ENCODE measurements at places on chromosomes 2 and 18. TPM values are rescaled to one million over a fixed set of nuclear protein-coding genes. Genes with fewer than 3 reads are reported as not detected.

Gene AGAP1
- 13.5 TPM for polyA plus RNA-seq

- no peak for DNase-seq
Measured at GRCh38 chr2:232998666-232998985, 14.4 kb downstream of the NGEF start.

- no peak for DNase-seq
Measured at GRCh38 chr2:166449439-166449838, 44.6 kb downstream of the SCN7A start.

DNA sequence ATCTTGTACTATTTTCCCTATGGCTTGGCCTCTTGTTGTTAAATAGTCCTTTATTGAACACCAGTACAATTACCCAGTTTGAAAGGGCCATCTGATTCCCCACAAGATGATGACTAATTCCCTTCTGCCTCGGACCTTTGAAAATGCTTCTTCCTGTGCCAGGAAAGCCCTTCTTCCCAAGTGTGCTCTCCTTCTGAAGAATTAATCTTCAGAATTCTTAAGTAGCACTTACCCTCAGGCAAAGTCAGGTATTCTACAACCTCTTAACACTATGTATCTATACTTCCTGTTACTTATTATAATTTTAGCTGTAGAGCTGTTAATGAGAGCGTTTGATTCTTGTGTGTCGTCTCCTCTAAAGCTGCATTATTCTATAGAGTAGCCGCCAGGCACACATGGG is 28.6 kb upstream of the MEX3C start:
- DNase-seq, result no peak

- no peak for DNase-seq
Measured at GRCh38 chr2:10977621-10978020, 65.9 kb downstream of the KCNF1 start.

DNA sequence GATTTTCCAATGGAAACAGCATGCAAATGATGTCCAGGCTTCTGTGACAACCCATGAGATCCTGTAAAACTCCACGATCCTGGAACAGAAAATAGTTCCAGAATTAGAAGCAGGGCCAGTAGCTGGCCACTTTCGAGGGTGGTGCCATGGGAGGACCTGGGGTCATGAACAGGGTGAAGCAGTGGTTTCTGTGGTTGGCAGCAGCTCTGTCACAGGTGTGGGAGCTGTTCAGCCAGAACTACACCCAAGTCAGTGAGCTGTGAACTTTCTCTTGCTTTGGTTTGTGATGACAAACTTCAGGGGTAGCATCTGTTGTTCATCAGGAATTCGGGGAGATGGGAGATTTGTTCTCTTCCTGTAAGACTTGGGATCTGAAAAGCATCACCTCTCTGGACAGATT is 314.4 kb upstream of the NT5C1B start:
- DNase-seq, result no peak

DNA sequence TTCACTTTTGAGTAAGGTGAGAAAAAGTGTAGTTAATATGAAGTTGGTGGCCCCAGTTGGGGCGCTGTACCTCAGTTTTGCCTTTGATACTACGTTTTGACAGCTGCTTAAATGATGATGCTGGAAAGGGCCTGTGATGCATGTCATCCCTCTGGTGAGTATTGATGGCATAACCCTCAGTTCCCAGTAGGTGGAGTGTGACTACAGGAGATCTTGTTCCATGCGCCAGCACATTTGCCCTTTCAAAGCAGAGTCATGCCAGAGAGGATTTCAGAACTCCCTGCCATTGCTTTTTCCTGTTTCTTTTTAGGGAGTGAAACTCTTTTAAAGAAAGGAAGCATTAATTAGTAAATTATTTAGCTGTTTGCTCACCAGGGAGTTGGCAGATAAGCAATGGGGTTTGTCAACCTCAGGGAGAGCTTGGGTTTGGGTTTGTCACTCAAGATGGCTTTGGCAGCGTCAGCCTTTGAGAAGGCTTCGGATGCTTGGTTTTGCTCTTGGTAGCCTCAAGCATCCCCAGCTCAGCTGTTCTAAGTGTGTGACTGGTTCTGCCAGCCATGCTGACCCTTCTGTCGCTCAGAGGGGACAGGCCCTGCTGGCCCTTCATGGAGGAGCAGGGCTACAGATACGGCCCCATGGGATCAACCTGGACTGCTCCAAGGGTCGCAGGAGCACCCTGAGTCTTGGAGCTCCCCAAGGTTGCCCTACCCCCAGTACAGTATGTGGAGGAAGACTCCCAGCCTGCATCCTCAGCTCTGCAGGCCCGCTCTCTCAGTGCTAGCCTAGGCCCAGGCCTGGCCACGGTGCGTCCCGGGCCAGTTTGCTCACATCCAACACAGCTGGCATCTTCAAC is 29.1 kb downstream of the ARMC9 start:
- peak; percentile 38 for DNase-seq

GRCh38 chr2:203934711-203935438 is 1.7 kb upstream of the ICOS start:
- no peak for DNase-seq

DNA sequence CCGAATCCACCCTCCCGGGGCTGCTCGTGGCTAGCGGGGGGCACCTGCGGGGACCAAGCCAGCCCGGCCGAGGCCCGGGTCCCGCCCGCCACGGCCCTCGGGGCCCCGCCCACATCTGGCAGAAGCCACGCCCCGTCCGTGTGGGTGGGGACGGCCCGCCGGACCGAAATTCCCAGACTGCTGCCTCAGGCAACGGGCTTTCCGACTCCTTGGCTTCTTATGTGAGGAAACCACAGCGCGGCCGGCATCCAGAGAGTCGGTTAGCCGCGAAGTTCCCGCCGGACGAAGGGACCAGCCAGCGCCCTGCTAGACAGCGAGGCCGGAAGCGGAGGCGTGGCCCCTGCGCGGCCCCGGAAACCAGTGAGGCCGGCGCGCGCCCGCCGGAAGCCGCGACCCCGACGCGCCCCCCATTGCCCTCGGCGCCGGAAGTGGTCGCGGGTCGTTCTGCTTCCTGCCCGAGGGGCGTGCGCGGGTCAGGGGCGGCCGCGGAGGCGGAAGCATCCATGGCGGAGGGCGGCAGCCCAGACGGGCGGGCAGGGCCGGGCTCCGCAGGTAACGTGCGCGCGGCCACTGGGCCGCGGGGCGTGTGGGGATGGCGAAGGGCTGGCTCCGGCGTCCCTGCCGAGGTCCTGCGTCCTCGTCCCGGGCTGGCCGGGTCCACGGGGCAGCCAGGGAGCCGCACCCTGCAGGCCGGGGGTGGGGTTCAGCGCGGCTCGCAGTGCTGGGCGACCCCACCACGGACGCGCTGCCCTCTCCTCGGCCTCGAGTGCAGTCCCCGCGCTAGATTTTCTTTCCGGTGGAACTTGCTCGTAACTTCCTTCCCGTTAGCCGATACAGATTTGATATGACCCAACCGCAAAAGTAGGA is at the start of gene ASB1:
TSS of gene ASB1 (plus strand) at position 360 of the 867 bp plus-strand sequence. CDS start at position 504, 144 bp downstream.
- peak; percentile 41 for DNase-seq

- DNase-seq, result no peak
Measured at GRCh38 chr2:219886615-219887014, 259.2 kb downstream of the SLC4A3 start.

- DNase-seq, result no peak
Measured at GRCh38 chr2:229725716-229726574, 11.6 kb upstream of the DNER start.

DNA sequence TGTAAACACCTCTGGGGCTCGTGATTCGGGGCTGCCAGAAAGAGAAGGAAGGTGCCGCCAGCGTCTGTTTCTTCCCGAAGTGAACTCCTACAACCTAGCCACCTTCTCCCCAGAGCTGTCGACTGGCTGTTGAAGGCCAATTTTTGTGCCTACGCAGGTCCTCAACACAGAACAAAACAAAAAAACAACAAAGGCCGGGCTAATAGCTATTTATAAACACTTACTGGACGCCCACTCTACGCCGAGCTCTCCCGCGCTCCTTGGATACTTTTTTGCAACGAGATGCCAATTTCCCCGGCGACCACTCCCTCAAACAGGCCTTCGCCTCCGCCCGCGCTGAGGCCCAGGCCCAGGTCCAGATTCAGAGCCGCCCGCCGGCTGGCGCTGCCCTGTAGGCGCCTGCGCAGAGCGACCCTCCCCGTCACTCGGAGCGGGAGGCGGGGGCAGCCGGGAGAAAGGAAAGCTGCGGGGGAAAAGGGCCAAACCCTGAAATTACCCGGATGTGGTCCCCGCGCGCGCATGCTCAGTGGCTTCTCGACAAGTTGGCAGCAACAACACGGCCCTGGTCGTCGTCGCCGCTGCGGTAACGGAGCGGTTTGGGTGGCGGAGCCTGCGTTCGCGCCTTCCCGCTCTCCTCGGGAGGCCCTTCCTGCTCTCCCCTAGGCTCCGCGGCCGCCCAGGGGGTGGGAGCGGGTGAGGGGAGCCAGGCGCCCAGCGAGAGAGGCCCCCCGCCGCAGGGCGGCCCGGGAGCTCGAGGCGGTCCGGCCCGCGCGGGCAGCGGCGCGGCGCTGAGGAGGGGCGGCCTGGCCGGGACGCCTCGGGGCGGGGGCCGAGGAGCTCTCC is at the start of gene SMAD4:
TSS of gene SMAD4 (plus strand) at position 520 of the 843 bp plus-strand sequence. CDS start 16,834 bp downstream, outside the sequence.
- peak; percentile 71 for DNase-seq

- DNase-seq, result no peak
Measured at GRCh38 chr2:89763581-89764485, 1072.4 kb downstream of the RPIA start.

All from keratinocyte (primary cell).